Hematopoietic multipotent progenitor cell treated with erythropoietin and hydrocortisone succinate and interleukin-3 and kit ligand, for 17 days (in vitro differentiated cells): ENCODE measurements at places on chromosomes 4 and X.

- DNase-seq: no peak
Observed at GRCh38 chr4:130812117-130812765, 1716.3 kb downstream of the C4orf33 start.

GRCh38 chr4:101184668-101185067 lies 162.7 kb downstream of the PPP3CA start:
- no peak for DNase-seq

DNA sequence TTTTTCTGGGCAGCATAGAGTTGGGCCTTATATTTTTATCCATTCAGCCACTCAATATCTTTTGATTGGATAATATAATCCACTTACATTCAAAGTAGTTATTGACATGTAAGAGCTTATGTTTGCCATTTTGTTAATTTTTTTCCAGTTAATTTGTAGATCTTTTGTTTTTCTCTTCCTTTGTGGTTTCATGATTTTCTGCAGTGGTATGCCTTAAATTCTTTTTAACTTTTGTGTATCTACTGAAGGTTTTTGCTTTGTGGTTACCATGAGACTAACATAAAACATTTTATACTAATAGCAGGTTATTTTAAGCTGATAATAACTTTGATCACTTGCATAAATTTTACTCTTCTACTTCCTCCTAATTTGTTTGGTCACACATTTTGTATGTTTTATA lies 140.8 kb upstream of the GATB start:
- DNase-seq: no peak

GRCh38 chr4:168319486-168320019 lies 1.0 kb upstream of the DDX60 start:
- DNase-seq: no peak

DNA sequence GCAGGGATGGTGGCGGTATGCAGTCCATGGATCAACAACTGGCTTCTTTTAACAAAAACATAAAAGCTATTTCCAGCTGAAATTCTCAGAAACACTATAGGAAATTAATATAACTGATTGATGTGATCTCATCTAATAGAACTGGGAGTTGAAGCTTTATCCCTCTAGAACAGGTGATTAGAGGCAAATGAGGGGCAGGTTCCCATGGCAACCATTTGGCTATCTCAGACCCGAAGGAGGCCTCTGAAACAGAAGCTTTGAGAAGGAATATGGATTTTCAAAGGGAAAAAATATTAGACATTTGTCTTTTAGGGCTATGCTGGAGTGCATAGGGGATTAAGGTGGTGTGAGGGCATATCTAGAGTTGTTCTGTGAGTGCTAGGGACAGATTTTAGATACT lies 50.0 kb downstream of the IGSF1 start:
- DNase-seq: no peak

DNA sequence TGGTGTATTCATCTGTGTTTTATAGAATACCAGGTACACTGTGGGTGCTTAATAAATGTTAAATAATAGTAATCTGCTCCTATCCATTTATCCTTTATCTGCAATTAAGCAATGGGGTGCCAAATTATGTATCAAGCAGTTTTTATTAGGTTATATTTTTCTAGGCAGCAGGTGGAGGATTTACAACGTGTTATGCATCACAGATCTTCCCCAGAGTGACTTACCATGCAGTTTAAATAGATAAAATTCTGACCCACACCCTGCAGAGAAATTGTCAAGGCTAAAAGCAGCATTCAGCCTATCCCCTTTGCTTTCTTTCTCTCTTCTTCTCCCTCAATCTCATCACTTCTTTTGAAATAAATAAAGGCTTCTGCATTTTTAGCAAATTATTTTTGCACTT lies 306.4 kb downstream of the CXXC4 start:
- DNase-seq: no peak

GRCh38 chrX:96474029-96474740 lies 210.5 kb upstream of the DIAPH2 start:
- no peak for DNase-seq

GRCh38 chrX:38606821-38607220 lies 45.5 kb downstream of the TSPAN7 start:
- DNase-seq: no peak

DNA sequence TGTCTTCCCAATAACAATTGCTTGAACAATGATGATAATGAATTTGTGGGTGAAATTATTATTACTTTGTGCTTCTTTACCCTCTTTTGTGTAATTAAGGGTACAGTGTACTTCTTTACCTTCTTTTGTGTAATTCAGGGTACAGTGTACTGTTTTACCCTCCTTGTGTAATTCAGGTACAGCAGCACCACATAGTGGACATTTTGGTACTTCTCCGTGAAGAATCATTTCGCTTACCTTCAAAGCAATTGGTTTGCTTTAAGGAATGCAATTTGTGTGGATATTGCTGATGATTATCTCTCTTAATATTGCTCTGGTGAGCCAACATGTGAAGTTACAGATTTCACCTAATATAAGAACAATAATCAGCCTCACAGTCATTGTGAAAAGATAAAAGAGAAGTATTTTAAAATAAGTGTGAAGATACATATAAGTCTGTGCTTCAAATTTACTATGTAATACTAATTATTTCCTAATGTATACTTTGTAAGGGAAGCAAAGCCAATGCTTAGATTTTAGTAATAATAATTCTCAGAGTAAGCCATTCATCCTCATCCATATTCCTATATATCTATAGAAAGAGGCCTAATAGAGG lies 27.2 kb upstream of the SEC24B start:
- DNase-seq: no peak

- DNase-seq: no peak
Observed at GRCh38 chr4:113383111-113383785, 333.8 kb downstream of the ANK2 start.

DNA sequence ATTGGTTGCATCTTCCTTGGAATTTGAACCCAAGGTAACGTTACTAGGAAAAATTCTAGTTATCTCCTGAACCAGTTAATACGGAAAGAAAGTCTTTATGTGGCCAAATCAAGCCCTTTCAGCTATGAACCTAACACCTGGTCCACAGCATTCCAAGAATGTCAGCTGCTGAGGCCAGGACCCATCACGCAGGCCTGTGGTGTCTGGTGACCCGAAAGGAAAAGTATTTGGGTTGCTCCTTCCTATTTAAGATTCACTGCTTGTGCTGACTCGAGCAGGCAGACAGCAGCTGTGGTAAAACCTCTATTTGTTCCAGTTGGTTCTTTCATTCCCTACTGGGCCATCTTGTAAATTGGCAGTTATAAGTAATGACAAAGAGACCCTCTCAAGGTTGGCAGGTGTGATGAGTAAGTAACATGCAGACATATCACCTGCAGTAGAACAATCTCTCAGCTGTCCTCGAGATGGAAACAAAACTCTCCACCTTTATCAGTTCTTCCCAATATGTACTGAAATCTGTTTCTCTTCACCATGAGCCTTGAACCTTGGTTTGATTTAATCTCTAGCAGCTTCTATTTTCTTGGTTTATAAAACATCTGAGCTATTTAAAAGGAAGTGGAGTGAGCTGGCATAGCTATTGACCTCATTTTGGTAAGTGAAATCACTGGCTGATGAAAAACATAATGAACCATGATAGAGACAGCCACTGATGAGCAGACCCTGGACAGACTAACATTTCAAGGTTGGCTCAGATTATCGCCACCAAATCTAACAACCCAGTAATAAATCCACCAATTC lies 182.1 kb upstream of the SMIM31 start:
- DNase-seq: no peak

- DNase-seq: no peak
Observed at GRCh38 chrX:86806786-86807185, 658.5 kb downstream of the DACH2 start.

DNA sequence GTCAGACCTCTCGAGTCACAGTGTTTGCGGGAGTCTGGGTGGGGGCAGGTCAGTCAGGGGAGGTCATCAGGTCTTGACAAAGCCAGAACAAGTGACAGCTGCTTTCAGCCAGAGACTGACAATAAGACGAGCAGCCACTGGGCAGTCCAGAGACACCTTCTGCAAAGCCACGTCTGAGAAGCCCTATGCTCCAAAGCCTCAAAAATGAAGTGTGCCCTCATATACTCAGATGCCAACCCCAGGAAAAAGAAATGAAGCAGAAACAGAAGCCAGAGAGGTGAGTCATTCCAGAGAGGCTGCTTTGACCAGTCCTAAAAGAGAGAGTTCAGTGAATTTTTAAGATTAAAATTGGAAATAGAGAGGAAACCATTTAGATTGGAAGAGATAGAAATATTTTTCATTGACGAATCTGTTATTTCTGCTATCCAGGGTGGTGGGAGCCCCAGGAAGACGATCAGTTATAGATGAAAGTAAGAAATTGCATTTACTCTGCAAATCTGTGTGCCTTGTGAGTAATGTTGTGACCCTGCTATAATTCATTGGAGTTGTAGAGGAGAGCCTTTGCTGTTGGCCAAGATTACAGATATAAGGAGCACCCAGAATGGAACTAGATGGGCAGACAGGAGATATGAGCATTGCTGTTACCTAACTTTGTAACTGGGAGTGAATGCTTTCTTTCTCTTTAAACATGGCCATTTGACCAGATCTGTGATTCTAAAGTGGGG lies 77.9 kb downstream of the LRRC66 start:
- no peak for DNase-seq

- no peak for DNase-seq
Observed at GRCh38 chr4:104941661-104942062, 205.0 kb upstream of the TET2 start.

GRCh38 chr4:18057821-18058533 lies 36.4 kb upstream of the LCORL start:
- no peak for DNase-seq

DNA sequence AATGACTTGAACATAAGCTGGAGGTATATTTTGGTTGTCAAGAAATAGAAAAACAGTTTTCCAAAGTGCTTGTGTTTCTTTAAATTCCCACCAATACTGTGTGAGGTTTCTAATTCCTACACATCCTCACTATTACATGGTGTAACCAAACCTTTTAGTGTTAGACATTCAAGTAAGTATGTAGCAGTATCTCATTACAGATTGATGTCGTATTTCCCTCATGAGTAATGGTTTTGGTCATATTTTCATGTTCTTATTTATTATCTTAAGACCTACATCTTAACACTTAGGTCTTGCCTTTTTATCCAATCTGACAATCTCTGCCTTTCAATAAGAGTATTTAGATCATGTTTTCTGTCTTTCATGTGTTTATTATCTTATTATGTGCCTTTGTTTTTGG lies 253.7 kb upstream of the ANXA10 start:
- no peak for DNase-seq

DNA sequence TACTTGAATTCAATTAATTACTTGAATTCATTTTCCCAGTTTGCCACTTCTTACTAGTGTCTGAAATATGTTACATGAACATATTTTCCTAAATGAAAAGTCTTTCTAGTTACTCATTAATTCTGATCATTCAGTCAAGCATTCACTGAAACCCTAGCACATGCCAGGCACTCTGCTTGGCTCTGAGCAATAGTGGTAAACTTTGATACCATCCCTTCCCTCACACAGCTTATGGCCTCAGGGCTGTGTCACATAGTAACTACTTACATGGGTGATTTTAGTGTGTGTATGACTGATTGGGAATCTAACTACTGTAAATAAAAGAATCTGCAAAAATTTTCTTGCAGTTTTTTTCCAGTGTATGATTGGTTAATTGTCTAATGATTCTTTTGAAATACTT lies 32.7 kb downstream of the METAP1 start:
- DNase-seq: no peak

- DNase-seq: no peak
Observed at GRCh38 chr4:94181815-94182214, 25.9 kb upstream of the SMARCAD1 start.

DNA sequence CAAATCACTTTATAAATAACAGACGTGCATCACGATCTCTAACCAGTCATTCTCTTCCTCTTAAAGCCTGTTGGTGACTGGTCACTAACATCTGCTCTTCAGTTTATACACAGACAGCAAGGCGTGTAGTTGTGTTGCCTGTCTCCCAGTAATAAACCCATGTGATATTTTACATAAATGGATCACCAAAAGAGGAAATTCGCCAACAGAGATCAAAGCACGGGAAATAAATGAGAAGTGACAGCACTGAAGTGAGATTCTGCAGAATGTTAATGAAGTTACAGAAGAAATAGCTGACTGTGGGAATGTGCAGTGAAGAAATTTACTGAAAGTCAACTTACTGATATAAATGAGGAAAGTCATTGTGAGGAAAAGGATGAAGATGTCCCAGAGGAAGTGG lies 47.0 kb downstream of the AFF1 start:
- DNase-seq: no peak

GRCh38 chrX:137999552-137999951 lies 433.6 kb downstream of the ZIC3 start:
- no peak for DNase-seq

DNA sequence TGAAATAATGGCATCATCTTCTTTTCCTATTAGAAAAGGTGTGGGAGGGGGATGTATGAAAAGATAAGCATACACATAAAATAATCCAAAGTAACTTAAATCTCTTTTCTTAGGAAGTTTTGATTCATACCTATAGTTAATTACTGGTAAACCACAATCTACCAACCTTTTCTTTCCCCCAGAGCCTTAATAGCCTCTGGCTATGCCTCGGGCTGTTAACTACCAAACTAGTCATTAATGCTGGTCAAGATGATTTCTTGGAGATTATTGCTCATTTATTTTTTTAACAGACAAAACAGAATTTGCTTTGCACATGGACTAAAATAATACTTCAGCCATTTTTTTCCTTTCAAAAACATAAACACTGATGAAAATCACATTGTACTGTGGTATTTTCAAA lies 16.9 kb downstream of the NAA11 start:
- DNase-seq: no peak

DNA sequence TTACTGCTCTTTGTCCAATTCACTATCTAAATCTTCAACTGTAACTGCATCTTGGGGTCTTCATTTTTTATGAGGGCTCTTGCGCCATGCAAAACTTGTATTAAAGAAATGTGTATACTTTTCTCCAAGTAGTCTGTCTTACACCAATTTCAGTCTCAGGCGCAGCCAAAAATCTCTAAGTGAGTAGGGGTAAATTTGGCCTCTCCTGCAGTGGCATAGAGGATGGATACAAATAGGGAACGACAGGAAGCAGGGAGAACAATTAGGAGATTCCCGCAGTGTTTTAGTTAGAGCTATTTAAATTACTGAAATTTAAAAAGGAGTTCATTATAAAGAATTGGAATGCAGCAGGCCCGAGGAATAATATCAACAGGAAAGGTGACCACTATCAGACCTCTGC lies 30.2 kb downstream of the DMP1 start:
- no peak for DNase-seq

DNA sequence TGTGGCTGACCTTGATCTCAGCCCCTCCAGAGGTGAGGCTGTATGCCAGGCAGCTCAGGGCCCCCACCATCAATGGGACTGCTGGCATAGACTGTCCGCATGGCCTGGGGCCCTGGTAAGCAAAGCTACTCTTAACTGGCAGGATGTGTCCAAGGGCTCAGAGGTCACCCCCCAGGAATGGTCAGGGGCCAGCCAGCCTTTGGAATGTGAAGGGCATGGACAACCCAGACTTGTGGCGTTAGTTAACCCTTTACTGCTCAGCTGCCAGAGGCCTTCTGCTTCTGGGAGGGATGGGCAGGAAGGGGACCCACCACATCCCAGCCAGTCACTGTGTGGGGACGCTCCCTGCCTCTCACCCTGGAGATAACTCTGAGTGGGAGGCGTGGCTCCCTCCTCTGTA lies 80.1 kb upstream of the PSAPL1 start:
- no peak for DNase-seq
